Sciatic nerve (tissue), 2 donors: ENCODE measurements at places on chromosomes 4 and X. TPM values are rescaled to one million over a fixed set of nuclear protein-coding genes. Genes with fewer than 3 reads are reported as not detected.

Gene ADH1B
- 710 TPM for total RNA-seq

DNA sequence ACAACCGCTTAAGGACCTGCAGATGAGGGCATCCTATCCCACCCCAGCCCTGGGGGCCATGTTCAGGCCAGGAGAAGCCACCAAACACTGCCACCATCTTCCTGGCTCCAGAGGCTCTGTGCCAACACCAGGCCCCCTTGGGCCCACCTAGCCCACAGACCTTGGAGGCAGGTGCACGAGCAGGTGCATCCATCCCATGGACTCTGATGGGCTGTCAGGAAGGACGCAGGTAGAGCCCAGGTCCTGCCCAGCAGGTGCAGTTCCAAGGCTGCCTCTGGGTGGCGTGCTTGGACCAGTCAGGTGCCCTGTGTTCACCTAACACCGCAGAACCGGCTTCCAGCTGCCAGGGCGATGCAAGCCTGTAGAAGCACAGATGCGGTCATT, 22.8 kb upstream of the PDE6B start:
- no peak for DNase-seq

DNA sequence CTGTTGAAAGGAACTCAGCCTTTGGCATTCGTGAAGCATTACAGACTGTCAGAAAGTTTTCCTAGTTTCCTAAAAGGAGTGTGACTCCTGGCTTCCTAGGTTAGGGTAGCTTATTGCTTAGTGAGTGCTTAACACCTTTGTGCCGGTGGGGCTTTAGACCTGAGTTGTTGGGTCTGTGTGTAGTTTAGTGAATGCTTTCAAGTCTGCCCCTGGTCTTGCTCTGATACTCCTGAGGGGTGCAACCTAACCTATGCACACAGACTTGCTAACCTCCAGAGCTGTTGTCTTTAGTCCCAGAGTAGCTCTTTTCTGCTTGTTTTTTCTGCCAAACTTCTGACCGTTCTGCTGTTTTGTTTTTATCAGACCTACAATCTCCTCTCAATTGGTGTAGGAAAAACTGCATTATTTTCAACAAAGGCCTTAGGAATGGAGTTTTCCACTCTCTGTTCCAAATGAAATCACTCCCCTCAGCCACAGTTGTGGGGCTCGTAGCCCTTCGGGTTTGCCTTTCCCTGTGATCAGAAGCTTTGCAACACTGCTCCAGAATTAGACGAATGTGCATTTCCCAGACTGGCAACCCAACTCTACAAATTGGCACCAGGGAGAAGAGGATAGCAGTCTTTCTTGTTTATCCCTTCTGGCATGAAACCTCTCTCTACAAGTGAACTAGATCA, 1399.1 kb upstream of the PCDH7 start:
- DNase-seq, result no peak

DNA sequence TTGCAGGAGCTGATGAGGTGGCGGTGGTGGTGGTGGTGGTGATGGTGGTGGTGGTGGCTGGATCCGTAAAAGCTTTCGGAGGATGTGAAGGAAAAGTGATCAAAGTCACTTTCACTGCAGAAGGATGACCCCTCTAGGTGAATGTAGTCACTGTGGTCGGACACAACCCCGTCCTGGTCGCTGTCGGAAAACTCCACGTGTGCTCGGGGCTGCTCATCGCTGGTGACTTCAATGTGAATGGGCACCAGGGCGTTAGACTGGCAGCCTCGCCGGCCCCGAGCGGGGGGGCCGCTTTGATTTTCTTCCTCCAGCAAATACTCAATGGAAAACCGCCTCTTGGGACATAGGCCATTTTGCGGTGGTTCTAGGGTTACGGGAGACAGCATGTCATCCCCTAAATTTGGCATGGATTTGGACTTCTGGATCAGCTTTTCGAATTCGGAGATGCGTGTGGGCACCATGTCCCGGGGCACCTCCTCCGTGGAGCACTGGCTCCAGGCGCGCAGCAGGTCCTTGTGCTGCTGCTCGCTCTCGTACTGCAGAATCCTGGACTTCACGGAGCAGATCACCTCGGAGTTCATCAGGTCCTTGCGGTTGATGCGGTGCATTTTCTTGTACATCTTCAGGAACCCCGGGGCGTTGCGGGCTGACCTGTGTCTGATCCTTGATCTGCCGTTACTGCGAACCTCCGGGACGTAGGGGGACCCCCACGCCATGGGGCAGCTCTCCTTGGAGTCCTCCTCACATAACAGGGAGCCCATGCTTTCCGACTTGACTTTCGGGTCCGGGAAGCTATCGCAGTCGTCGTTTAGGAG, 88.3 kb upstream of the PDLIM3 start:
- DNase-seq, result no peak

DNA sequence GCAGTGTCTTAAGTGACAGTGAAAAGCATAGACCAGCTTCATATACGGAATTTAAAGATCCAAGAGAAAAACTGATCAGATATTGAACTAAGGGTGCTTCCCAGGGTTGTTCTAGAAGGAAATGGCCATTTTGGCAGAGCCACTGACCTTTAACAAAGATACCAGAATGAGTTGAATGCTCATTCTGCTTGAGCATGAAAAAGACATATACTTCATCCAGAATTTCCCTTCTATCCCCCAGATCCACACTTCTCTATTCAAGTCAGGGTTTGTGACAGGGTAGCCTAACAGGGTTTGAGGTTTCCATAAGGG, 45.6 kb upstream of the FAM9C start:
- no peak for DNase-seq

DNA sequence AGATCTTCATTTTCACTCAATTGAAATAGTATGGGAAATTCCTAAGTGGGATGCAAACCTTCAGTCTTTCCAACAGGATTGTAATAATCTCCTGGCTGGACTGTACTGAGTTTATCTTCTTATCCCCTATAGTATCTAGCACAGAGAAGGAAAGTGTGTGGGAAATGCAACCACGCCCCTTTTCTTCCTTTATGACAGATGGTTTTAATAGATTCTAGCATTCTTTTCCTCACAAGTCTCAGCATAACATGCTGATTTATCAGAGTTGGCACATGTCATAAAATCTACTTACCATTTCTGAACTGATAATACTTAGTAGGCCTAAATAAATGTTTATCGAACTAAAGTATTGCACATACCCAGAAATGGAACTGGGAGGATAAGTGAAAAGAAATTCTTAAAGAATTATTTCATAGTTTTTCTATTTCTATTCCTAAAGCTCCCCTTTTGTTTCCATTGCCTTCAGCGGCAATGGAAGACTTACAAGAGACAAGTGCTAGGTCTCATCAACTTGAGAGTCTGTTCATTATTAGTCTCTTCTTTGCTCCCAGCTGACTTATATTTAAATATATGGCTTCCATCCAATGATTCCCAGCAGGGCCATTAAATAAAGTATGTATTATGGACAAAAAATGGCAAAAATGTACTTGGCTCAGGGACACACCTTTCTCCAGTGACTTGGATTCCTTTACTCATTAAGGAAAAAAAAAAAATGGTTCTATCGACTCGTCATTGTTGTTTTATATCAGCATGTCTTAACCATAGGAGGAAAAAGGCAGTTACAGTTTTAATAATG, 484.5 kb downstream of the IL1RAPL1 start:
- no peak for DNase-seq

Gene IL2RG
- 9.9 TPM for total RNA-seq

DNA sequence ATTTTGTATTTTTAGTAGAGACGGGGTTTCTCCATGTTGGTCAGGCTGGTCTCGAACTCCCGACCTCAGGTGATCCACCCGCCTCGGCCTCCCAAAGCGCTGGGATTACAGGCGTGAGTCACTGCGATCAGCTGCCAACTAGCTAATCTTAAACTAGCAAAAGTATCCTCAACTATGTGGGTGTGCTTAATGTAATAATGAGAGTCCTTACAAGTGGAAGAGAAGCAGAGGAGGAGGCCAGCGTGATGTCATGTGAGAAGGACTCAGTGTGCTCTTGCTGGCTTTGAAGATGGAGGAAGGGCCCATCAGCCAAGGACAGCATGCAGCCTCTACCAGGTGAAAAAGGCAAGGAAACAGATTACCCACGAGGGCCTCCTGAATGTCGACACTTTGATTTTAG, 19.6 kb downstream of the SCD5 start:
- DNase-seq, result no peak

Gene PPP1R2C
- not detected for total RNA-seq

DNA sequence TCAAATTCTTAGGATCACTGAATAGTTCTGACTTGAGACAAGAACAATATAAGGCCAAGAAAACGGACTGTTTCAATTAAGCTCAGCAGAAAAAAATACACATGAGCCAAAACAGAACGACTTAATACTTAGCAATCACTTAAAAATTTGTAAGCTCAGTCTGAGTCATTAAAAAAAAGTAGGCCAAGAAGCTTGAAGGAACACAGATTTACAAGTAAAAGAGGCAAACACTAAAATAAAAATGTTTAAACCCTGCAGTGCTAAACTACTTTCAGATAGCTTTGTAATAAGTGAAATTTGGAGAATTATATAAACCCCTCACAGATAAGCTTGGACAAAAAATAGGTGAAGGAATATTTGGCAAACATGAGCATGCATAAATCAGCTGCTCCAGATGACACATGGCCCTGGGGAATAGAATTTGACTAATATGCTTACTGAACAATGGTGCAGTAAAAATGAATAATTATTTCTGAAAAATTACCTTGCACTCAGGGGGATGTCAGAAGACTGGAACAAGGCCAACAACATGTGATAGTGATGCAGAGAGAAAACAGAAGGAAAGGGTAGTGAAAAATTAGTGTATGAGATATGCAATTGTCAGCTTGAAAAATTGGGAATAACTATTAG, 49.6 kb downstream of the LNX1 start:
- DNase-seq, result no peak

Gene HELT
- not detected for total RNA-seq

- DNase-seq, result no peak
Observed at GRCh38 chr4:99668472-99668871, 10.8 kb upstream of the C4orf54 start.

DNA sequence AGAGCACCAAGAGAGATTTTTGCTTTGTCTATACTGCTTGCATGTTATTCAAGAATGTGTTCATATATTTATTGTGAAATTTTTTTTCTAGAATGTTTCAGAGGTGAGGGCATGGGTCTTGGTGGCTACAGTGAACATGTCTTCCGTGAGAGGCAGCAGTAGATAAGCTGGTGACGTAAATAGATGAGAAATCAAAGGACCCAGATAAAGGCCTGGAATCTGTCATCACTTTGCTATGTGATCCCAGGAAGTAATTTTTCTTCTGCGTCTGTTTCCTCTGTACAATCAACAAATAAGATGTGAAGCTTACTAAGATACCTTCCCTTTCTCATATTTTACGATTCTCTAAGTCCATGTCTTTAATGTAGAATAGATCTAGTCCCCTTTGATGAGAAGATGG, 129.1 kb downstream of the COL4A6 start:
- DNase-seq, result no peak

Gene LAMP2
- 116 TPM for total RNA-seq

DNA sequence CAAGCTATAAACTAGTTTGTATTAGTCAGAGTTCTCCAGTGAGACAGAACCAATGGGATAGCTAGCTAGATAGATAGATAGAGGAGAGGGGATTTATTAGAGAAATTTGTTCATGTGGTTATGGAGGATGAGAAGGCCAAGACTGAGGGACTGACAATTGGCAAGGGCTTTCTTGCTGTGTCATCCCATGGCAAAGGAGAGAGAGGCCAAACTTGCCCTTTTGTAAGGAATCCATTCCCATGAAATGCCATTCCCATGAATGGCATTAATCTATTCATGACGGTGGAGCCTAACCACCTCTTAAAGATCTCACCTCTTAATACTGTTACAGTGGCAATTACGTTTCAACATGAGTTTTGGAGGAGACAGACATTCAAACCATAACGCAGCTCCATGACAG, 58.1 kb downstream of the LINC00632 start:
- no peak for DNase-seq

- no peak for DNase-seq
Observed at GRCh38 chrX:154353172-154353843, 21.1 kb downstream of the FLNA start.

DNA sequence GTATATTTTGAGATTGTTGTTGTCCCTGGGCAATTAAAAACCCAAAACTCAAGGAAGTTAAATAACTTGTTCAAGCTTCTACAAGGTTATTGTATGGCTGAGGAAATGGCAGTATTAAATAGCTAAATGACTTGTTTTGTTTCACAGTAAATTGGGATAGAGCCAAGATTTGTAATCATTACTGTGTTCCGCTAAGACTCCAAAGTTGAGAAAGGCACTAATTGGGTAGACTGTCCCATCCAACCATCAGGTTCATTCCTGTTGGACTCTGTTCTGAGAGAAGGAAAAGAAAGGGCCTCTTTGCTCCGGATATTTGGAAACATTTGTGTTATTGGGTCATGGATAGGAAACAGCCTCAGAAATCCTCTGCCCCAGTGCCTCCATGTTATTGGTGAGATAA, 82.2 kb downstream of the DCLK2 start:
- no peak for DNase-seq

- no peak for DNase-seq
Observed at GRCh38 chr4:56099378-56099786, 150.6 kb downstream of the CEP135 start.

DNA sequence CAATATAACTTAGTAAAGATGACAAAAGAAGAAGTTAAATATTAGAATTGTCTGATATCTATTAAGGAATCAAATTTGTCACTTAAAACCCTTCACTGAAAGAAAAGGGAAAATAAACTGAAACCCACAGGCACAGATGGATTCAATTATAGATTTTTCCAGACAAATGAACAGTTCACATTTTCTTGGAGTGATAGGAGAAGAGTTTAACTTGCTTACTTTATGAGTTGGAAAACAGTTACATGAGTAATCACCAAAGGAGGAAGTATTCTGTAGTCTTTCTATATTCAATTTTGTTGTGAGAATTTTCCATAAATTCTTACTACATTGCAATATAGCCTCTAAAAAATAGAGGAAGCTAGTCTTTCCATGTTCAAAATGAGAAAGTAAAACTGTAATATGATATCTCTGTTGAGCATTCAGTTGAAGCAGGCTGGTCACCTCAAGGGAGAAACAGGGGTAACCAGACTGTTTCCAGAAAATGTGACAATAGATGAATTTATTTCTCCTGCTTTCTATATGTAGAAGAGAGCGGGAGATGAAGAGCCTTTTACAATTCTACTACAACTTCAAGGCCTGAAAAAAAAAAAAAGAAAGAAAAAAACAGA, 330.3 kb upstream of the EPHA5 start:
- no peak for DNase-seq

Gene CDX4
- not detected for total RNA-seq

Gene STK32B
- 1.6 TPM for total RNA-seq

GRCh38 chr4:173934201-173934600, 349.3 kb downstream of the FBXO8 start:
- DNase-seq, result no peak

Gene GRXCR1
- total RNA-seq, result not detected

GRCh38 chrX:71974916-71975315, 64.3 kb downstream of the NHSL2 start:
- no peak for DNase-seq

Gene HMGN5
- 9.5 TPM for total RNA-seq

Gene DCHS2
- total RNA-seq, result not detected

GRCh38 chr4:143404555-143404954, 67.9 kb downstream of the GAB1 start:
- no peak for DNase-seq

DNA sequence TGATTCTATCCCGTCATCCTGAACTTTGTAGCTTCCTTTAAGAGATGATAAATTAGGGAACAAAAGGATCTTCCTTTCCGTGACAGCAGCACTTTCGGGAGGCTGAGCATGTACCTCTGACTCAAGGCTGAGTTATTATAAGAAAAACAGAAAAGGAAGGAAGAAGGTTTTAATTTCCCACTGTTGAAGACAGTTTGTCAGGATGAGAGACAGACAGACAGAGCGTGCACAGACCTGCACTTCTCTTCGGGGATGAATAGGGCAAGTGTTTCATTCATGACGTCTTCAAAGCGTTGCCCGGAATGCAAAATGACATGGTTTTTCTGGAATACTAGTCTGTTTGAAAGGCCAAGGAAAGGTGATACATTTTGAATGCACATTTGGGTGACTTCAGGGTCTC, 405.3 kb upstream of the FAT1 start:
- no peak for DNase-seq

Gene MAGEA2B
- total RNA-seq, result not detected
